Skin of body (tissue), 3 donors: ENCODE measurements at places on chromosomes 6 and 20. TPM values are rescaled to one million over a fixed set of nuclear protein-coding genes. Genes with fewer than 3 reads are reported as not detected.

Gene FLRT3
- total RNA-seq = 50.4 TPM

Gene GMPR
- 12.8 TPM for total RNA-seq

Gene LINC00237
- total RNA-seq = not detected

Gene CDSN
- total RNA-seq = 37.1 TPM

Gene CLIC5
- 4.0 TPM for total RNA-seq

Gene PPP1R3G
- 1.8 TPM for total RNA-seq

Gene CALHM6
- 3.4 TPM for total RNA-seq

Gene RTF2
- total RNA-seq = 44.7 TPM

Gene DUSP15
- 3.2 TPM for total RNA-seq

Gene HTR1E
- not detected for total RNA-seq
